ENCODE measurements at places on chromosomes 5 and 9.

DNA sequence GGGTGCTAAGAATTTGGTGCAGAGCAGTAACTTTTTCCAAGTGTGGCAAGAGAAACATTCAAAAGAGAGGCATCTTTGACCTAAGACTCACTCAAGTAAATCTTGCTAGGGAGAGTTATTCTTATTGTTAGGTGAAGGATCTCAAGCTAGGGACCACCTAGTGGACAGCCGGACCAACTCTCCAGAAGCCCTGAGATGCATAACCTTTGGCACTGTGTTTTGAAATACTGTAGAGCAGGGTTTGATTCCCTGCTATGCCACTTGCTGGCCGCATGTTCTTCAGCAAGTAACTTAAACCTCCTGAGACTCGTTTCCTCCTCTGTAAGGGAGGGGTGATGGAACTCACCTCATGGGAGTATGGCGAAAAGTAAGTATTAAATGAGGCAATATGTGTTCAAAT is 336.1 kb upstream of the ADAMTSL1 start:
- no peak for DNase-seq

GRCh38 chr9:94827584-94828304 is 101.2 kb downstream of the AOPEP start:
- no peak for DNase-seq

GRCh38 chr5:68214482-68215207 is 911 bp upstream of the PIK3R1 start:
- peak; percentile 74 for DNase-seq

GRCh38 chr5:153903321-153903720 is 135.4 kb downstream of the FAM114A2 start:
- DNase-seq = no peak

- DNase-seq = no peak
Measured at GRCh38 chr9:121992571-121993212, 100.4 kb downstream of the TTLL11 start.

- no peak for DNase-seq
Measured at GRCh38 chr9:14451949-14452348, 138.0 kb upstream of the NFIB start.

DNA sequence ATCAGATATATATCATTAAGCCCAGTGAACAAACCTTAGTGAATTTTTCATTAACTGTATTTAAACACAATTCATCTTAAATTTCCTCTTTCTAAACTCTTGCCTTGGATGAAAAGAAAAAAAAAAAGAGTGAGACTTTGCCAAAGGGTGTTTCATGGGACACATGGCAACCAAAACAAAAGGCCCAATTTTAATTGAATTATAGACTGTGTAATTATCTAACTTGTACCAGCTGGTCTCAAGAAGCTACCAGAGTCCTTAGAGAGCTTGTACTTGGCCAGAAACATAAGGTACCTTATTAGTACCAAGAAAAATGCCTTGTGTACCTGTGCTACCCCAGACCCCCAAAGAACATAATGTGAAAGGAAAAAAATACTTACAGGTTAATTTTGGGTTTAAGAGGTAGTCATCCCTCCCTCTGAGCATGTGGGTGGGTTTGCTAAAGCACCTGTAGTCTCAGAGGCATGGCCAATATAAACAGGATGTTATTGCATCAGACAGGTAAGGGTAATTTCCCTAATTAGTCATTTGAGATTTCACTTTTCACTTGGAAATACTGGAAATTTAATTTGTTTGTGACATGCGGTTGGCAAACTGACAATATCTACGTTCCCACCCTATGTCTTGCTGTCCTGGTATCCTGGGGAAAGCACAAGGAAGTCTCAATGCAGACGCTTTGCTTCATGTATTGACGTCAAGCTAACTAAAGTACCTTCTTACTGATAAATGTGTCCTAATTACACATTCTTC is 90.1 kb downstream of the SNCAIP start:
- no peak for DNase-seq

DNA sequence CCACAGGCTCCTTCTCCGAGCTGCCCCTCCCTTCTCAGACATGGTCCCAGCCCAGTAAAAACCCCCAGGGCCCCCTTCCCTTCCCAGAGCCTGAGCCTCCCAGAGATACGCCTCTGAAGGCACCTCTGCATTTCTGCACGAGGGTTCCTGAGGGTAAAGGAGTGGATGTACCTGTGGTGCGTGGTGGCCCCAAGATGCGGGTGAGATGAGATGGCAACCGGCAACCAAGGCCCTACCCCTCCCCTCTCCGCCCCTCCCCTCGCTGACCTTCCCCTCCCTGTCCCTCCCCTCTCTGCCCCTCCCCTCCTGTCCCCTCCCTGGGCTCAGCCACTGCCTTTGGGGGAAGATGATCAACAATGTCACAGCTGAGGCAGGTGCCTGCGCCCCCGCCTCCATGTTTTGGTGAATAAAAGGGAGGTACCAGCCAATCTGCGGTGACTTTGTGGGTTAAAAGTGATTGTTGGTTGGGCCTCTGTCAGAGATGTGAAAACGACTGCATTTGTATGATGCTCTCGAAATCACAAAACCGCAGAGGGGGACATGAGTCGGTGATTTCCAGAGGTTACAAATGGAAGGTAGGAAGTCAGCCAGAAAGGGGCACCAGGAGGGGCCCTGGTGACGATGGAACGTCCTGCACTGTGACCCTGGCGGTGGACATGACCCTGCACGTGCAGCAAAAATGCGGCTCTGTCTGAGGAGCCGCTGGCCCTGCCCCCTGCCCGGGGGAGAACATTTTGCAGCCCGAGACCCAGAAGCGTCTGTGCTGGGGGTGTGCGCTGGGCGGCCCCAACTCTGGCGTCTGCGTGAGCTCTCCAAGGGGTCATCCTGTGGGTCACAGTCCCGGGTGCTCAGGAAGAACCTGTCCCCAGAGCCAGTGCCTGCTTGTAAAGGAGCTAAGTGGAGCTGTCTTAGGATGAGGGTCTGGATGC is 3.7 kb downstream of the LCN9 start:
- no peak for DNase-seq

- no peak for DNase-seq
Measured at GRCh38 chr9:87062746-87063145, 115.4 kb upstream of the GAS1 start.

GRCh38 chr9:112218908-112219307 is 43.8 kb upstream of the SUSD1 start:
- DNase-seq = no peak

GRCh38 chr5:10329820-10330481 is 22.2 kb upstream of the CMBL start:
- no peak for DNase-seq

GRCh38 chr9:126125177-126125576 is 201.5 kb upstream of the MVB12B start:
- DNase-seq = no peak

GRCh38 chr5:112276991-112277390 is 142.1 kb downstream of the EPB41L4A start:
- DNase-seq = no peak

DNA sequence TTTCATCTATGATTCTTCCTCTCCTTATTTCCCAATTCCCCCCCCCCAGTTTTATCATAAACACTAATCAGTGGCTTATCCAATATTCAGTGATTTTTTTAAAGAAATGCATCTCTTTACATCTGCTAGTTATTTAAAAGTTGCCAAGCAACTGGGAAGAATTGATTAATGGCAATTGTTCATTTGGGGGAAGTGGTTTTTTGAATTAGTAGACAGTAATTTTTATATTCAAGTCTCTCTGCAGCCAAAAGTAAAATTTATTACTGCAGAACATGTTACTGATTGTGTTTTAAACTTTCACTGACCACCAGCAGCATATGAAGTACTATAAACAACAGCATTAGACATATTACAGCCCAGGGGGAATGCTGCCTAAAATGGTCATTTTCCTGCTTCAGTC is 308.8 kb upstream of the NREP start:
- DNase-seq = no peak

GRCh38 chr5:1666812-1667588 is 132.6 kb downstream of the MRPL36 start:
- no peak for DNase-seq

GRCh38 chr5:10145923-10146401 is 103.7 kb downstream of the ATPSCKMT start:
- DNase-seq = no peak

DNA sequence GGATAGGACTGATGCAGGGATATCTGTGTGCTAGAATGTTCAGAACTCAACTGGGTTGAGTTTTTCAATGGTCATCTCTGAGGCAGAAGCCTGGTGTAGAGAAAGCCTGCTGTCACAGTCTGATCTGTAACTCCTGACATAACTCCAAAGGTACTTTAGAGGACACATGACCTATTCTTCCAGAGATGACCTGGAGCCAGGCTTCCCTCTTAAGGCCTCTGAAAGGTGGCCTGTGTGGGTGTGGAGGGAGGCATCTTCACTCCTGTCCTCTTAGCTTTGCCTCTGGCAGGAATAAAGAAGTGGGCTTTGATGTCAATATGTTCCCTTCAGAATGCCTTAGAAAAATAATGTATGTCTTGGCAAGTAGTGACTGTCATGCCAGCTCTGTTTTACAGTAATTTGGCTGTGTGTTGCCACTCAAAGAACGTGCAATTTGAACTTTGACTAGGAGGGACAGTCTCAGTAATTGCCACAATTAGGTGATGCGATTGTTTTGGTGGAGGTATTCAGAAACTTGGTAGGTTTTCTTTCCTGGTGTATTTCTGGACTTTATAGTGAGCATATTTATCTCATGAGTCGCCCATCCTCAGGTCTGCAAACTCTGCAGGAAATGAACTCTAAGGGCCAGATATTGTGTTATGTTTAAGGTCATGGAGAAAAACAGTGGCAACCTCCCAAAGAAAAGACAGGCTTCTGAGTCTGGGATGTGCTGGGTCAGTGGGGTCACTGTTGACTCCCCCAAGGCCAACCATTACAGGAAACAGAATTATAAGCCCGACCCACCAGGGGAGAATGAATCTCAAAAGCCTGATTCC is 3.2 kb upstream of the C5orf63 start:
- no peak for DNase-seq

GRCh38 chr9:107691664-107692063 is 202.1 kb upstream of the KLF4 start:
- no peak for DNase-seq

DNA sequence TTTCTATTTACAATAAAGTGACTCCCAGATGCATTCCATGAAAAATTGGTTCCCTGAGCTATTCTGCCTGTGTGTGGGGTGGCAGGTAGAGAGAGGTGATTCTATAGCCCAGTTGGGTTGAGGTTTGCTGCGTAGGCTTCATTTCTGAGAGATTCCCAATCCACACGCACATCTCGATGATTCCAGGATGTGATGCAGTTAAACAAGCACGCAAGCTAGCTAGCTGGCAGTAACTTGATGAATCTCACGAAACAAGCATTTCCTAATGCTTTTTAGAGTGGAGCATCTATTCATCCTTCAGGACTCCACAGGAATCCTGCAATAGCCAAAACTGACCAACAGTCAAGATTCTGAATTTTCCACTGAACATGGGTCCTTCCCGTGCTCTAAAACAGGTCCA is 43.8 kb upstream of the CER1 start:
- DNase-seq = no peak

DNA sequence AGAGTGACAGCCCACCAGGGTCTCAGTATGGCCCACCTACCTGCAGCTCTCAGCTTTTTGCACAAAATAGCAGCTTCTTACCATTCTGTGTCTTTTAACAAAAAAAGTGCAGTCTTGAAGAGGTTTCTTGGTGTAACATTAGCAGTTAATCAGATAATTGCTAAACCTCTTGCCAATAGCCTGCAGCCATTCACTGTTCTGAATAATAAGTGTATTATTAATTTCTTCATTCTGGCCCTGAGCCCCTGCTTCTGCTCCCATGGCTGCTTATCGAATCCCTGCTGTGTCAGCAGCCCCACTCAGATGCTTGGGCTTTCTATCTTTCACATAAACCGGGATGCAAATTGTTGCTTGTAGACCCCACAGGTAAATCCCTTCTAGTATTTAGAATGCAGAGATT is 485.9 kb downstream of the CAAP1 start:
- no peak for DNase-seq

DNA sequence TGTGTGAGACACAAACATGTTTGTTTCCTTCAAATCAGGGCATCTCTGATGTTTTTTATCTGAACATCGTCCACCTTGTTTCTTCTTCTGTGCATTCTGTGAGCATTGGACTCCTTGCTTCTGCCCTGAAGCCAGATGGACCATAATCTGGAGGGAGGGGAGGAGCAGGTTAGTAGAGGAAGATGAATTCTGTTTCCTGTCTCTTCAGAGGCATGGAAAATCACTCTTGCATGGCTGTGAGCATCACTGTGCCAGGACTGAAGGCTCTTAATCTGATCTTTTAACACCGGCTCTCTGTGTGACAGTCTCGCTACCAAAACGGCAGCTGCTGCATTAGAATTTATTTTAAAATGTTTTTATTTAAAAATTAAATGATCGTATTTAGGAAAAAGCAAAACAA is 43.3 kb downstream of the TLE4 start:
- no peak for DNase-seq

DNA sequence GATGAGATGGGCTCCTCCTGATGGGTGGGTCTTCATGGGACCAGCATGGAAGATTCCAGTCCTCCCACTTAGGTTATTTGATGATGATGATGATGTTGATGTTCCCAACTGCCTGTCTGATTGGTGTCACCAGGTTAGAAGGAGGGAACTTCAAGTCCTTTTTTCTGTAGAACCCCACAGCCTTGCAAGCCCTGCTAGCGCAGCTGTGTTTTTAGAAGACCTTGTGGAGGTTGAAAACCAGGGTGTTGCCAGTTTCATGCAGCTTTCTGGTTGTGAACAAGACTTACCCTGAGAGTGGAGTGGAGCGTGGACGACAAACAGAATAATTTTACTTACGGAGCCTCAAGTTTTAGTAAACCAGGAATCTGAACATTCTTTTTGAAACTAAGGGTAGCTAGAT is 83.0 kb downstream of the TRIO start:
- DNase-seq = no peak

- no peak for DNase-seq
Measured at GRCh38 chr9:38414040-38414723, 10.1 kb downstream of the IGFBPL1 start.

DNA sequence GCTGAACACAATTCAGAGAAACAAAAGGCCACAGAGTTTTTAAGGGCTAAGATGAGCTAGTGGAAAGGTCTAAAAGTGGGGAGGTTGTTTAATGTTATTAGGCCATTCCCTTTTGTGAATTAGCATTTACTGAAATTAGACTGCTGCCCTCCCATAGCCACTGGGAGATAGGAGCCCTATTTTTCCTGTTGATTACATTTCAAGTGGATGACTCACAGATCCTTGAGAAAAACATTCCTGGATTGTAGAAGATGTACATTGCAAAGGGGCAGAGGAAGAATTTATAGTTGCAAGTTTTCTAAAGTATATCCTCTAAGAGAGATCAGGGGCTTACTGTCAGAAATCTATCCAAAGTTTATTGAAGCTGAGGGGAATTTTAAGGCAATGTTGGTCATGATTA is 367.1 kb upstream of the IZUMO3 start:
- DNase-seq = no peak

DNA sequence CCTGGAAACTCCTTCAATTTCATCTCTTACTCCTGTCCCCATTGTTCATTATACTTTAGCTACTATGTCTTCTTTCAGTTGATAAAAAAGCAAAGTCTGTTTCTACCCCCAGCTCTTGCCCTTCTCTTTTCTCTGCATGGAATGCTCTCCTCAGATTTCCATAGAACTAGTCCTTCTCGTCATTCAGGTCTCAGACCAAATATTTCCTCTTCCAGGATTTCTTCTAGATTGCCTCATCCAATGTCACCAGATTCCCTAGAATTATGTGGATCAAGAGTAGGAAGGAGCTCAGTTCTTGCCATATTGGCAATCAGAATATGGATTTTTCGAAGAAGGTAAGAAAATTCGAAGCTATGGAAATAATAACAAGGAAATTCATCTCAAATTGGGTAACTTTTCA is 176.1 kb downstream of the GABRG2 start:
- DNase-seq = no peak

GRCh38 chr5:142426129-142427014 is 101.6 kb upstream of the SPRY4 start:
- peak; percentile 39 for DNase-seq

- DNase-seq = peak; percentile 32
Measured at GRCh38 chr5:142977363-142978051, 207.3 kb downstream of the ARHGAP26 start.

Data from stimulated activated naive CD4-positive, alpha-beta T cell treated with Interleukin-2 at 50 U/mL for 16 hours (primary cell).